ENCODE measurements at places on chromosomes 3 and 15.

- no peak for DNase-seq
These were observed 47.1 kb upstream of the MAPKBP1 start for GRCh38 chr15:41727143-41727542.

- no peak for DNase-seq
These were observed 9.2 kb downstream of the FGF12 start for GRCh38 chr3:192718156-192718555.

GRCh38 chr3:126149960-126150515 is 30.3 kb downstream of the ALDH1L1 start:
- DNase-seq = no peak

- no peak for DNase-seq
These were observed 562.6 kb downstream of the EDEM1 start for GRCh38 chr3:5750091-5750490.

DNA sequence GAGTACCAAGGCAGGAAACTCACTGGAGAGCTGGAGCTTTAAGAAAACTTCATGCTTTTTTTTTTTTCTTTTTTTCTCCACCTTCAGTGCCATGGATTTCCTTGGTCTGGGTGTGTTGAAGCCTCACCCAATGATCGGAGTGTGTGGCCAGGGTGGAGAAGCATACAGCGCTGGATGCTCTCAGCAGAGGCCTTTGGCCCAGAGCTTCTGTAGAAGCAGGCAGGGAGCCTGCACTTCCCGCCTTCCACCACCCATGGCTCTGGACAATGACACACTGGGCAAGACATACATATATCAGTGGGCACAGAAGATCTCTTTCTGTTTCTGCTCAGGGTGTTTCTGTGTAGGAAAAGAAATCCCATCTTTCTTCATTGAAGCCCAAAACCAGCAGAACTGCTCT is 55.8 kb upstream of the ACAD9 start:
- no peak for DNase-seq

- DNase-seq = no peak
These were observed 75.2 kb downstream of the GADL1 start for GRCh38 chr3:30819067-30819798.

DNA sequence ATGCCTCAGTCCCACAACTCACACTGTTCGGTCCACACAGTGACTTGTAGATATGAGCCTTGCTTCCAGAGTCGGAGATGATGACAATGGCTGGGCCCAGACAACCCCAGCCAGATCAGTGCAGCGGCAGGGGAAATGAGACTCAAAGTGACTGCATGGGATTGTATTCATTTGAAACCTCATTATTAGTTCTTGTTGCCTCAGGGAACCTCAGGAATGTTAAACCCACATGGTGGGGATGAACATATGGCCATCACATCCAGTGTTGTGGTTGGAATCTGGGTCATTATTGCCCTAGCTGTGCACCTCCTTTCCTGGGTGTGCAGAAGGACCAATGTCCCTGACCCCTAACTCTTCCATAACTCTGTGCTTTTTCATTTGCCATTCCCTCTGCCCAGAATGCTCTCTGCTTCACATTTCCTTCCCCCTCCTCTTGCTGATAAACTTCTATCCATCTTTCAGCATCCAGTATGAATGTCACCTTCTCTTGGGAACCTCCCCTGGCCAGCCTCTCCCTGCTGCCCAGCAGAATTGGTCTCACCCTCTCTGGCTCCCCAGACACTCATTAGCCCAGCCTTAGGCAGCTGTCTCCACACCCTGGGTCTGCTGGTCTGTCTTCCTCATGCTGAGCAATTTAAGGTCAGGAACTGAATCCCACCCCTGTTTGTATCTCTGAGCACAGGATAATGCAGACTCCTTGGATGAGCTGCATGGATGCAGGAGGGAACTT is 67.0 kb upstream of the TNFAIP8L3 start:
- DNase-seq = no peak

DNA sequence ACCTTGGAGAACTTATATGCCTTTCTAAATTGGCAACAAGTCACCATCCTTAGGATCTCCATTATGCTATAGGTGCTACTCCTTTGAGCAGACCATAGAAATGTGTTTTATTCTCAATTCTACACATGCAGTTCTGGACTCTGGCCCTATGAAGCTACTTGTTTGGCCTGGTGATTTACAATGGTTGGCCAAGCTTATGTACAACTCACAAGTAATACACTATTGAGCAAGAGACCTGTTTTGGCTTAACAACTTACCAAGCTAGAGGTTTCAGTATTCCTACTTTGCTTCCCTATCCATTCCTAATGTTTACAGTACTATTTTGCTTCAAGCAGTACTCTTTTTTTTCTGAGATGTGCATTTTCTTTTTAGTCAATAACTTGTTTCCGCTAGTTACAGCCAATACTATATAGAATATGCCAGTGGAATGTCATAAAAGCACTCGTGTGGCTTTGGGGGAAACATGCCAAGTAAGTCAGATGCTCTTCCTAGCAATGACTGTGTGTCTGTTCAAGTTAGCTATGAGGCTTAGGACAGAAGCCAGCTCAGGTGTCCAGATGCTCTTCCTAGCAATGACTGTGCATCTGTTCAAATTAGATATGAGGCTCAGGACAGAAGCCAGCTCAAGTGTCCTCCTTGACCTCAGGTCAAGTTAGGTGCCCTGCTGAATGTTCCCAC is 174.9 kb upstream of the SEMA6D start:
- DNase-seq = no peak

GRCh38 chr3:178369811-178370210 is 166.4 kb upstream of the KCNMB2 start:
- DNase-seq = no peak

GRCh38 chr3:60579734-60580133 is 671.5 kb downstream of the FHIT start:
- no peak for DNase-seq

GRCh38 chr3:71659864-71660591 is 65.2 kb downstream of the EIF4E3 start:
- no peak for DNase-seq

DNA sequence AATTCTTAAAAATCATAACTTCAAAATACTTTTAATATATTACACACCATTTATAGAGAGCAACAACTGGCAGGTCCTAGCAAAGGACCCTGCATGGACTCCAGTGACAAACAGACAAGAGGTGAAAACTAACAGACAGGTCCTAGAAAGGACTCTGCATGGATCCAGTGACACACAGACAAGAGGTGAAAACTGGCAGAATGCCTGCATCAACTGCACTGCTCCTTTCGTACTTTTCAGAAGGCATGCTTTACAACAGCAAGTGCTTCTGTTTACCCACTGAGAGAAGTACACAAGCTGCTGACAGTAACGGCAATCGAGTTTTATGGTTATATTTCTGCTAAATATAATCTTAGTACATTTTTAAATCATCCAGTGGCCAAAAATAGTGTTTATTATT is 24.3 kb upstream of the GP5 start:
- DNase-seq = peak; percentile 28

GRCh38 chr3:172511783-172512762 is 11.2 kb downstream of the TNFSF10 start:
- DNase-seq = no peak

DNA sequence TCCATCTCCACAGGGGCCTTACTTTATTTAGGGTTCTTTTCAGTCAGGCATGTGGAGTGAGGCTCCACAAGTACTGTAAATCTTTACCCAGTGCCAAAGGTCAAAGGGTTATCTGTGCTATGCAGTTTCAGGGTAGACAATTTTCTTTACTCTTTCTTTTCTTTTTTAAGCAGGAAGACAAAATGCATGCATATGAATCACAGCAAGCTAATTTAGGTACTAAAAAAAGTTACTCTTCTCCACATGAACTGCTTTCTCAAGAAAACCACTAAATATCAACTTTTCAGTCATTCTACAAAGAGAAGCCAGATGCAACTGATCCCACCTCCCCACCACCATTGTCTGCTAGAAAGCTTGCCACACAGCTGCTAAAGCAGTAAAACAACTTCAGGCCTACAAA is 73.3 kb upstream of the PYGO1 start:
- DNase-seq = no peak

DNA sequence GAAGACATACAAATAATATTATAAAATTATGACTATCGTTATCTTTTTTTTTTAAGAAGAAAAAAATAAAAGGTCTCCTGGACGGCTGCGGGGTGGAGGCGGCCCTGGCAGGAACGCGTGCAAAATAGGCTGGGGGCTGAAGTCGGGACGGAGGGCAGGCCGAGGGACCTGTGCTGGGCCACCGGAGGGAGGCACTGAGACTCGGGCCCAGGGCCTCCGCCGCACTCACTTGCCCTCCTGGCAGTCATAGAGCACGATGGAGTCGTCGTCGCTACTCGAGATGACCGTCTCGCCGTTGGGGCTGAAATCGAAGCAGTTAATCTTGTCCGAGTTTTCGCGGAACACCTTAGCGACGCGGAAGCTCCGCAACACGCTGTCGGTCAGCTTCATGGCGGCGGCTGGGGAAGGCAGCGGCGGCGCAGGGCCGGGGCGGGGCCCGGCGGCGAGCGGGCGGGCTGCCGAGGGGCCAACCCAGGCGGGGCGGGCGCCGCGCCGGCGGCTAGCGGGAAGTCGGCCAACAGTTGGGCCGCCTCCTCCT is 408 bp downstream of the WDR82 start:
- no peak for DNase-seq

DNA sequence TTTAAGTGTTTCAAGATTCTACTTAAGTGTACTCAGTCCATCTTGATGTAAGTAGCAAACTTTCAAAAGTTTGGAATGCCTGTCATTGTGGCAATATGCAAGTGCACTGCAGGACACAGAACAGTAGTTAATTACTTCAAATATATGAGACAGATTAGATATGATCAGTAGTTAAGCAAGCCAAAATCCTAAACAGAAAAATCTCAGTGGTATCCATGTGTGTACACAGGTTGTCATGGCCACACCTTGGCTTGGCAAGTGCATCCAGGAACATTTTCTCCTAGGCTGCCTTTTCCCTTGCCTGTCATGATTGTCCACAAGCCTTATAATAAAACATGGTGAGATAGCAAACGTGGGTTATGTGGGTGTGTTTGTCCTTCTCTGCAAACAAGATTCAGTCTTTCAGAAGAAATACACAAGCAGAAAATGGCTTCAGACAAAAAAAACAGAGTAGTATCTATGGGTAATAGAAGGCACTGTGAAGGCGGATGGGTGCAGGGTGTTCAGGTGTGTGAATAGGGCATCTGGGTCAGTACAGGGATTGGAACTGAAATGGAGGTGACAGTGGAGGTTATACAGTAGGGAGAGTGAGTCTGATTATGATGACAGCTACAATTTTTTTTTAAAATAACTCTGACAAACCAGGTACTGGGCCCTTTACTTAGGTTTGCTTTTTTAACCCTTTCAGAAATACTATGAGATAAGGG is 229.0 kb upstream of the LRIG1 start:
- no peak for DNase-seq

- no peak for DNase-seq
These were observed 786.0 kb downstream of the TUSC7 start for GRCh38 chr3:117495620-117496019.

- DNase-seq = no peak
These were observed 299.8 kb downstream of the GRM7 start for GRCh38 chr3:7160689-7161088.

DNA sequence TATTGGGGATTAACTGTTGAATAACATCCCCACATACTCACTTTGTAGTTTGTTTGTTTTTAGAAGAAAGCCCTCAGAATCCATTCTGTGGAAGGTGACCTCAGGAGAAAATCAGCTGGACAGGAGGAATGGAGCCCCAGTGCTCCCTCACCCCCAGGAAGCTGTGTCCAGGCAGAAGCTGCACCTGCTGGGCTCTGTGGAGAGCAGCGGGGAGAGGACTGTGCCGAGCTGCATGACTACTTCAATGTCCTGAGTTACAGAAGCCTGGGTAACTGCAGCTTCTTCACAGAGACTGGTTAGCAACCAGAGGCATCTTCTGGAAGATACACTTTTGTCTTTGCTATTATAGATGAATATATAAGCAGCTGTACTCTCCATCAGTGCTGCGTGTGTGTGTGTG is 14.0 kb downstream of the TIGIT start:
- no peak for DNase-seq

DNA sequence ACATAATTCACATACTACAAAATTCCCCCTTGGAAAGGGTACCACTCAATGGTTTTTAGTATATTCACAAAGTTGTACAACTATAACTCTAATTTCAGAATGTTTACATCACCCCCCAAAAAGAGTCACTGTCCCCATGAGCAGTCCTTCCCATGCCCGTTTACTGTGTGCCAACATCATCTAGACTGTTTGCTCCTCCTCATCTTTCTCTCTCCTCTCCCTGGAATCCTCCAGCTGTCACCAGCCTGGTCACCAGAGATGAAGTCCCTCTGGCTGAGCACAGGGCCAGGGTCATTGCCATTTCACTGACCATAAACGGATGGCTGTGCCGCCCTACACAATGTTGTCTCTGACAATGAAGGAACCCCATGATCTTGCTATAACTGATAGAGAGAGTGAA is 45.2 kb downstream of the C2CD4B start:
- no peak for DNase-seq

- DNase-seq = no peak
These were observed 18.9 kb upstream of the FEM1B start for GRCh38 chr15:68258692-68259091.

- DNase-seq = no peak
These were observed 1006.6 kb downstream of the NAALADL2 start for GRCh38 chr3:175865724-175866123.

- DNase-seq = no peak
These were observed 44.0 kb downstream of the GASK1A start for GRCh38 chr3:43023066-43023465.

DNA sequence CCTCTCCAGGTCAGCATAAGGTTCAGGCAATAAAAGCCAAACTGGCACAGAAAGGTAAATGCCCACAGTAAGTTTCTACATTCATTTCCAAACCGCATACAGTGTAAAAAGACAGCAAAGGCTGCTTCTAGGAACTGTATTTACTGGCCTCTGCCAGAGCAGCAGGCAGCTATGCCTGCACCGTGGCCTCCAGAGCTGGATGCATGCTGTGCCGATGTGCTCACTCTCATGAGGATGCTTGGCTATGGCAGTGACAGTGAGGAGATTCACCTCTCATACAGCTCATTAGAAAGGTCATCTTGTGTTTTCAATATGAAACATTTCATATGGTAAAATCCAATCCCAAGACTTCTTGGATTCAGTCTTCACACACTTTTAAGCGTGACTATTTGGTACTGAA is 50.3 kb downstream of the UBP1 start:
- no peak for DNase-seq

DNA sequence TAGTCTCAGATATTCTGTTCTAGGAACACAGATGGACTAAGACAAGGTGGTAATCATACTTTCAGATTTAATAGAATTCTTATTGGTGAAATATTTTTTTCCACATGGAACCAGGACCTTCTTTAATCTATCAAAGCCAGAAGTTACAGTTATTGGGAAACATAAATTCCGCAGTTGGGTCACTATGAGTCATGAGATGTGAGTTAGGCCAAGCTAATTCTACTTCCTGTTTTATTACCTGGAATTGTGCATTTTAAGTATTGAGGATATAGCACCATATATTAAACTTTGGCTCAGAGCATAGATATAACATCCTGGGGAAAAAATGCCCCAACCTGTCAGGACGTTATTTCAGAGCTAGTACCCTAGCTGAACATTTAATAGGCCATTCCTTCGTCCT is 96.4 kb upstream of the P3H2 start:
- no peak for DNase-seq

GRCh38 chr3:17349093-17349492 is 393.3 kb downstream of the TBC1D5 start:
- no peak for DNase-seq

- no peak for DNase-seq
These were observed 229.5 kb downstream of the VPS13C start for GRCh38 chr15:61830536-61831330.

Data from NCI-H1092 (cell line).